HTR-8/SVneo (cell line): ENCODE measurements at places on chromosomes 11 and 22.

GRCh38 chr11:4559527-4560440 lies 14.8 kb downstream of the OR52M1 start:
- no peak for DNase-seq

DNA sequence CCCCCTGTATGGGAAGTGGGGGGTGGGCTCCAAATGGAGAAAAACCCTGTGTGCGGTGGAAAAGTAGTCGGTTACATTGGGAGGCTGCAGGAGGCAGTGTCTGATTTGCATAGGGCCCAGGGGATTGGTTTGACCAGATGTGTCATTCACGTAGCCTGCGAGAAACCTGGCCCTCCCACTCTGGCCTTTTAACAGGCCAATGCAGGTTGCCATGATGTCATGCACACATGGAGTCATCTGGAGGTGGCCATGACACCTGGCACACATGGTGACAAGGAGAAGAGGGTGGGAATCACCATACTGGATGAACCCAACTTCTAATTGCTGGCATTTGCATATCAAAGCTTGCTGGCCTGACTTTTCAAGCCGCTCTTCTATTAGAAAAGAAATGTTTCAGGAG lies 50.6 kb downstream of the FAM181B start:
- no peak for DNase-seq

- DNase-seq: no peak
Observed at GRCh38 chr11:34161812-34162492, 56.5 kb downstream of the NAT10 start.

DNA sequence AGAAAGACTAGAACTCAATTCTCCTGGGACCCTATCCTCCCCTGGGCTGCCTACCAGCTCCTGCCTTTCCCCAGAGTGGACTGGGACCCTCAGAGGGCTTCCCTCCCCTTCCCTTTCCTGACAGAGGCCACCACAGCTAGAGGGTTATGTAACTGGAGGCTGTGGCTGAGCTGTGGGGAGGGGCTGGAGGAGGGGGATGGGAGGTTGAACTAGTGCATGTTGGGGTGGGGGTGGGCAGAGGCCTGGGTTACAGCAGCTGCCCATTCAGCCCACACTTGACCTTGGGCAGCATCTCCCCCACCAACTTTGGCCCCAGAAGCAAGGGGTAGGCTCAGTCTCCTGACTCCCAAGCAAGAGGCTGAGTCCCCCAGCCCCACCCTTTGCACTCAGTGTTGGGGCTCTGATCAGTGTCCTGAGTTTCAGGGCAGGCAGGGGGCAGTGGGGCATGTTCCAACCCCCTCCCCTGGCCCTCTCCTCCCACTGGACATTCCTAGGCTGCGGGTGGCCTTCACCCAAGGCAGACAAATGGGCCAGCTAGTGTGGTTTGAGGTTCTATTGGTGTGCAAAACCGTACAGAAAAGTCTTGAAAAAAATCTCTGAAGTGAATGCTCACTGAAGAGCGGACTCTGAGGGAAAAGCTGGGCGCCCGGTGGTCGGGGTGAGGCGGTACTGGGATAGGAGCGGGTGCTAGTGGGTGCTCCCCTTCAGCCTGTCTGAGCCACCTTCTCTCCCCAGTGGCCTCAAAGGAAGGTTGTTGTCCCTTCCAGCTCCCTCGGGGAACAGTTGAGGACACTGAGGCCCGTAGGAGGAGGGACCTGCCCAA lies 3.8 kb downstream of the KCNC1 start:
- DNase-seq: no peak

DNA sequence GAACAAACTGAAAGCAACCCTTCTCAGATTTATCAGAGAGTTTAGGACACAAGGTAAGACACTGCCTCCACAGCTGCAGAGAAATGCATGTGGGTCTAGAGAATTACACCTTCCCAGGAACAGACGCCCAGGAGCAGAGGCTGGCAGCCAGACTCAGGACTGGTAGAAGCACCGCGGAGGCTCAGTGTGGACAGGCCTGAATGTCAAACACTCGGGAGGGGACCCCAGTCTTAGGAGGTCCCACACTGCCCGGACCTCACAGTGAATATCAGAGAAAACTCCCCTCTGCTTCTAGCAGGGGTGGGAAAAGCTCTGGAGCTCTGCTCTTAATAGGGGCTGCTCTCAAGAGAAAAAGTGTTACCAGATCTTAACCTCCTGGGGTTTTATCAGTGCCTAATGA lies 952.7 kb downstream of the BRD1 start:
- DNase-seq: no peak

GRCh38 chr22:33923033-33923432 lies 2.8 kb upstream of the LARGE1 start:
- no peak for DNase-seq

DNA sequence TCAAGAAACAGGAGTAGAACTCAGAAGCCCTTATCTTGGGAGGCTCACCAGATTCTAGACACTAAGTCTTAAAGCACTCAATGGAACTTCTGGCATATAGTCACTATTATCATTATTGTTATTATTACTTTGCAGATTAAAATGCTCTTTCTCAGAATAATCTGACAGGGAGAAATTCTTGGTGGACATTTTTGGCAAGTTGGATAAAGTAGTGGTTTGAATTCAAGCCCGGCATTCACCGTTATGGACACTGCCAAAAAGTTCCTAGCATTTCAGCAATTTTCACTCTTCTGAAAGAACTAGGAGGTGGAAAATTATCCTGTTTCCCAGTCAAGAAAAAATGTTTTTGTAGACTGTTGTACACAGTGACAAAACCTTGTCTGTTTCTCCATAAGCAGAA lies 179.6 kb upstream of the ISX start:
- no peak for DNase-seq

- no peak for DNase-seq
Observed at GRCh38 chr11:79308429-79308828, 132.4 kb downstream of the TENM4 start.

GRCh38 chr22:36671404-36671803 lies 32.1 kb downstream of the CACNG2 start:
- no peak for DNase-seq

GRCh38 chr11:12087075-12088004 lies 23.1 kb upstream of the MICAL2 start:
- no peak for DNase-seq

DNA sequence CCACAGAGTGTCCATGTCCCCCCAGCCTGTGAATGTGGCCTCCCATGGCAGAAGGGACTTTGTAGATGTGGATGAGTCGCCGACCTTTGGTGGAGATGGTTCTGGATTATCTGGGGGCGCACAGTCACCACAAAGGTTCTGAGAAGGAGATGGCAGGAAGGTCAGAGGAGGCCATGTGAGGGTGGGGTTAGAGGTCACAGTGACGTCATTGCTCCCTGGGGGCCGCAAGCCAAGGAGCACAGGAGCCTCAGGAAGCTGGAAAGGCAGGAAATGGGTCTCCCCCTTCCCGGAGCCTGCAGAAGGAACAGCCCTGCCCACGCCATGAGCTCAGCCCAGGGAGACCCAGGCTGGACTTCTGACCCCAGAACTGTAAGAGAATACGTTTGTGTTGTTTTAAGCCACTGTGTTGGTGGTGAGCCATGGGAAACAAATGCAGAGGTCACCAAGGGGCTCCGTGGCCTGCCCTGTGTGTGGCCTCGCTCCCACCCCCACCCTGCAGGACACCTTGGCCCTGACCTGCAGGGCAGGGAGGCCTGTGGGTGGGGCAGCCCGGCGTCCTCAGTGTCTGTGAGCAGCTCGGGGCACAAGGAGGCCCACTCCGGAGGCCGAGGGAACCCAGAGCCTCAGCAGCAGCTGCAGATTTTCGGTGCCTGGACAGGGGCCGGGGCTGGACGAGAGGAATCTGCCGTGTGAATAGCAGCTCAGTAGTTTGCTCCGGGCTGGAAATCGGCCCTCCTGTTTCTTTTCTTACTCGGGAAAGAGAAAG lies 32.1 kb downstream of the GRAMD4 start:
- peak; percentile 26 for DNase-seq

DNA sequence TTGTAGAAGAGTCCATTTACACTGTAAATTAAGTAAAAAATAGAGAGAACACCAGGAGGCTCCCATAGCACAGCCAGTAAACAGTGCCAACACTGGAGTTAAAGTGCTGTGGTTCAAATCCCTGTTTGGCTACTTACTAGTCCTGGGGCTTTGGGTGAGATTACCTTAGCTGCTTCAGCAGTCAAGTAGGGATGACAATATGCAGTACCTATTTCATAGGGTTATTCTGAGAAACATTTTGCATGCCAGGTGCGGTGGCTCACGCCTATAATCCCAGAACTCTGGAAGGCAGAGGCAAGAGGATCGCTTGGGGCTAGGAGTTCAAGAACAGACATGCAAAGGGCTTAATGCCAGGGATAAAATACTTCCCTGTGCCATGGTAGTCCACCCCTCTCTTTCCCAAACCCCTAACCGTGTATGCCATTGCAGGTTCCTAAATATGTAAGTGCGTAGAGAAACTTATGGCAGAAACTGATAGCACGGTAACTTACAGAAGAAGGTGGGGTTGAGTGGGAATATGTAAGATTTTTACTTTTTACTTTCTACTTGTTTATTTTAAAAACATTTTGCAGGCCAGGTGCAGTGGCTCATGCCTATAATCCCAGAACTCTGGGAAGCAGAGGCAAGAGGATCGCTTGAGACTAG lies 86.4 kb upstream of the PICALM start:
- no peak for DNase-seq

GRCh38 chr11:3953327-3953726 lies 97.9 kb downstream of the STIM1 start:
- no peak for DNase-seq

DNA sequence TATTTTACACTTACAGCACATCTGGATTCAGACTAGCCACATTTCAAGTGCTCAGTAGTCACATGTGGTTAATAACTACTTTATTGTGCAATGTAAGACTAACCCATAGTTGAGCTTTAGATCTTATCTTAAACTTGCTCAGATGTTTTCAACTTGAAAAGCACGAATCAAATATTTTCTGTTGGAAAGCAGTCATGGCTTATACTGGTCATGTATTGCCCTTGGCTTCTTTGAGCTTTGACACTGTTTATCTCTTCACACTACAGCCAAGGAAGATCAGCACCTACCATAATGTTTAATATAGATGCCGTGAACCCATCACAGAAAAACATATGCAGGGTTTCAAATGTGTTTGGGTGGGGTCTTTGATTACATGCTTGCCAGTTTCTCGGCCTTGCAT lies 4.4 kb downstream of the RBX1 start:
- DNase-seq: no peak

- DNase-seq: no peak
Observed at GRCh38 chr22:22767876-22768602, 119.6 kb upstream of the IGLL5 start.

- DNase-seq: no peak
Observed at GRCh38 chr11:80519596-80520506, 1079.0 kb upstream of the TENM4 start.

GRCh38 chr22:36541831-36542411 lies 13.0 kb upstream of the EIF3D start:
- DNase-seq: peak; percentile 66

- DNase-seq: no peak
Observed at GRCh38 chr11:123799438-123799837, 6.7 kb downstream of the OR6M1 start.

DNA sequence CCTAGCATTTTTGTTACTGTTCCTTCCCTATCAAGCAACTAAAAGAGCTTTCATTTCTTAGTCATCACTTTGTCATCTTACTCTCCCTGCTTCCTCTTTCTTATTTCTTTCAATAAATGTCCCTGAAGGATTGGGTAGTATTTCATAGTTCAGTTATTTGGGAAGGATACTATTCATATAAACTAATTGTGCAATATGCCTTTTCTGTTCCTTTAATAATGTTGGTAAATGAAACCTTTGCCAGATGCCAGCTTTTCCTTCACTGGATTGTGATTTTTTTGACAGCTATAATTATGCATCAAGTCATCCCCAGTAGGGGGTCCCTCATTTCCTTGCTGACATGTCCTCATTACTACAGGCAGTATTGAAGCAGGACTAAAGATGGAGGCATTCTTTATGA lies 101.7 kb downstream of the ATM start:
- peak; percentile 9 for DNase-seq

DNA sequence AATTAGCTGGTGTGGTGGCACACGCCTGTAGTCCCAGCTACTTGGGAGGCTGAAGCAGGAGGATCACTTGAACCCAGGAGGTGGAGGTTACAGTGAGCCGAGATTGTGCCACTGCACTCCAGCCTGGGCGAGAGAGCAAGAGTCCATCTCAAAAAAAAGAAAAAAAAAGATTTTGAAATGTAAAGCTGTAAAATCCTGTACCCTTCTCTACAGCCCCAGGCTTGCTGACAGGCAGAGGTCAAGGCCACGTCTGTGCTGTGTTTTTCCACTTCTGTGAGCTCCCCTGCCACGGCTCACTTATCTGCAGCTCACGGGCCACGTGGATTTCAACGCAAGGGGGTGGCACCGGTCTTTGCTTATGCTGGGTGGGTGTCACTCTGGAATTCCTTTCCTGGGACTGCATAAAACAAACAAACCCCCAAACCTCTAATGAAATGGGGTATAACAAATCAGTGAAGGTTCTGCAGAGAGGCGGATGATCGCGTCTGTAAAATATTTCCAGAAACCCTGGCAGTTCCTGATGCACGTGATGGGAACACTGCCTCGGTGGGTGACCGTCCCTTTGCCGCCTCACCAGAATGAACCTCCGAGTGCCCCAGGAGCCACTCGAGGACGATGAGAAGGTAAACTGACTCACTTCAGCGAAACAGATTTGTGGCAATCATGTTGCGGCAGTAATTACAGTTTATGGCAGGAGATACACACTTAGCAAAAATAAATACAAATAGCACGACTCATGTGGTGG lies 44.0 kb upstream of the ATXN10 start:
- no peak for DNase-seq

DNA sequence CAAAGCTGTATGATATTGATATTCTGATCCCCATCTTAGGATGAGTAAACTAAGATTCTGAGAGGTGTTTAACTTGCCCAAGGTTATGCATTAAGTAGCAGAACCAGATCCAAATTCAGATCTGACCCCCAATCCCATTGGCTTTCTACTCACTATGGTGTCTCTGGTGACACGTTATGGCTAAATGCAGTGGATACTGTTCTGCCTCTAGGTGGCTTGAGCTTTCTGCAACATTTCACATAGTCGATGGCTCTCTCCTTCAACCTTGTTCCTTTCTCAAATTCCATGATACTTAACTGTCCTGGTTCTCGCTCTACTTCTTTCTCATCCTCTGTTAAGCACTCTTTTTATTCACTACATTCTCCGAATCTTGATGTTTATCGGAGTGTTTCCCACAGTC lies 9.4 kb downstream of the C11orf97 start:
- no peak for DNase-seq

DNA sequence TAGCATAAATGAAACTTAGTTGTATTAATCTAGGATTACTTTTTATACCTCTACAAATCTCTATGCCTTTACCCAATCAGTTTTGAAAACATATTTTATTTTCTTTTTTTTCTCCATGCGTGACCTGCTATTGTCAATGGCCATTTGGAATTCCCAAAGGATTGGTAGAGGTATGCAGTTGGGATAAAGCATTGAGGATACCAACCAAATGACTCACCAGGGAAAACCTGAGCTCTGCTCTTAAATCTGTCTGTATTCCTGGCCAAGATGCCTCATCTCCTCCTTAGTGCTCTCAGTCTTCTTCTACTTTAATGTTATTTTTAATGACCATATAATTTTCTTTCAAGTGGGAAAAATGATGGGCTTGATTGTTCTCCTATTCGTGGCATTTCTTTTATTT lies 61.9 kb downstream of the EHF start:
- DNase-seq: peak; percentile 4
